Psoas muscle (tissue), 8 donors: ENCODE measurements at places on chromosomes 1 and 21. TPM values are rescaled to one million over a fixed set of nuclear protein-coding genes. Genes with fewer than 3 reads are reported as not detected.

Gene AJAP1
- 0.36 TPM for total RNA-seq

Gene TAS1R1
- total RNA-seq = not detected

Gene FCRL3
- total RNA-seq = 0.44 TPM

DNA sequence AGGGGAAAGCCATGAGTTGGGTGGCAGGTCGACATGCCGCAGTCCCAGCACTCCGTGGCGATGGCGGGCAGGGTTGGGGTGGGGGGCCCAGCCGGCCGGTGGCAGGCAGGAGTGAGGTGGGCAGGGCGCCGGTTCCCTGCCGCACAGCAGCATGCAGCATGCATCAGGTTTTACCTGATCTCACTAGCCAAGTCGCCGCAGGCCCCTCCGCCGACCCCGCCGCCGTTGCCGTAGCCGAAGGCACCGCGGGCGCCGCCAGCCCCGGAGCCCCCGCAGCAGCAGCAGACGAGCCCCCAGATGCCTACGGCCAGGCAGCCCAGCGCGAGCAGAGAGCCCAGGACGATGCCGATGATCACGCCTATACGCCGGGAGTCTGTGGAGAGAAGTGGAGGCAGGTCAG, 6.7 kb downstream of the VSIG8 start:
- no peak overlapping the region for H3K4me3 ChIP-seq
- H3K27ac ChIP-seq = no peak overlapping the region
- H3K4me1 ChIP-seq = peaks cover 9% of the 10 kb centered on the region
- H3K36me3 ChIP-seq = no peaks in the 10 kb centered on the region
- peaks cover 1% of the 10 kb centered on the region for H3K27me3 ChIP-seq

- no peaks in the 10 kb centered on the region for H3K4me1 ChIP-seq
- no peaks in the 10 kb centered on the region for H3K36me3 ChIP-seq
- H3K27ac ChIP-seq = no peak overlapping the region
- DNase-seq = no peak
- no peaks in the 10 kb centered on the region for H3K27me3 ChIP-seq
Observed at GRCh38 chr1:165717918-165718515, 19.7 kb upstream of the ALDH9A1 start.

DNA sequence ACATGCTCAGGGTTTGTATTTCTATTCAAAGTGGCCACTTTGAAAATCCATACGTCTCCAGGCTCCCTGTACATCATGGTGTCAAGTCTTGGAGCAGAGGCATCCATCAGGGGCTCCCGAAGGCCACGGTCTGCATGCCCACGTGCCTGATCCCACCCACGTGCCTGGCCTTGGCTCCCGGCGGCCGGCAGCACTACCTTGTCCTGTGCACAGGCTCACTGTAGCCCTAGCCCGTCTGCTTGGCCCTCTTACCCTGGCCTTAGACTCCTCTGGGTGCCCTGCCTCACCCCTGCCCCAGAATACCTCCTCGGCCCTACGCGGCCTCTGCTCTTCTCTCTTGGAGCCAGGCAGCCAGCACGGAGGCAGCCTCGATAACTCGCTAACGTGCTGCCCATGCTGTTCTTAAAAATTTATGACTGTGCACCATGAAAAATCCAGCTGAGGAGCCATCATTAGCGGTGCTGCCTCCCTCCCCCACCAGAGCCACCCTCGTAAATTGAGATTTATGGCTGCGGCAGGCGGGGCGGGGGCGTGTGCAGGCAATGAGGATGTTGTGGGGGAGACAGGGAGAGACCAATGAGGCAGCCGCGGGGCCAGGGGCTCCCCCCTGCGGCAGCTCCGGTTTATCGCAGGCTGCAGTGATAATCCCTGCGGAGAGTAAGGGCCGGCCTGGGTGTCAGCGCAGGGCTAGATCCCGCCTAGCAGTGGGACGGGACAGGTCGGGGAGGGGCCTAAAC, 24.6 kb downstream of the DMAP1 start:
- H3K27me3 ChIP-seq = no peaks in the 10 kb centered on the region
- H3K27ac ChIP-seq = no peak overlapping the region
- H3K4me1 ChIP-seq = peaks cover 16% of the 10 kb centered on the region
- H3K4me3 ChIP-seq = no peak overlapping the region
- H3K36me3 ChIP-seq = no peaks in the 10 kb centered on the region

- H3K4me3 ChIP-seq = no peak overlapping the region
- no peak for DNase-seq
- H3K27ac ChIP-seq = no peak overlapping the region
Observed at GRCh38 chr1:230561570-230561969, 80.7 kb upstream of the COG2 start.

GRCh38 chr1:155062702-155063411, 683 bp upstream of the EFNA4 start:
- H3K4me3 ChIP-seq = peak overlapping the region; percentile 97
- H3K36me3 ChIP-seq = peaks cover 32% of the 10 kb centered on the region
- H3K4me1 ChIP-seq = peaks cover 19% of the 10 kb centered on the region

GRCh38 chr1:21622466-21623315, 46.5 kb downstream of the RAP1GAP start:
- H3K36me3 ChIP-seq = no peaks in the 10 kb centered on the region
- DNase-seq = no peak
- H3K4me3 ChIP-seq = no peak overlapping the region
- H3K27me3 ChIP-seq = peaks cover 10% of the 10 kb centered on the region

DNA sequence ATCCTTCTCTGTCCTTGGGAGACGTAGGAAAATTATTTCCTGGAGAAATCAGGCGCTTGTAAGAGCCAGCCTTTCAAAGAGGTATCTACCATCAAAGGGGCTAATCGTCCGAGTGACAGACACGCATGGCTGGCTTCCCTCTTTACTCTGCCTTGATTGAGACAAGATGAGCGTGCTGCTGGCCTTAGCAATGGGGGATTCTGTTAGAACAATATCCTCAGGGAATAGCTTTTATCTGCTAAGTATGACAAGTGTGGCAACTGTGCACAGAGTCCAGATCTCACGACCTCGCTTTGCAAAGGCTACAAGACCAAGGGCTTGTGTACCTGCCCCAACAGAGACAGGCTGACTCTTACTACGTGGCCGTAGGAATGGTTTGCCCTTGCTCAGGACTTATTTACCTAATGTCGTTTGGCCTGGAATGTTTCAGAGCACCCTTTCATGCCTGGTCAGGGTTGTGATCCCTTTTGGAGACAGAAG, 417.1 kb downstream of the KIF26B start:
- no peaks in the 10 kb centered on the region for H3K27me3 ChIP-seq
- no peaks in the 10 kb centered on the region for H3K36me3 ChIP-seq
- DNase-seq = no peak
- no peak overlapping the region for H3K4me3 ChIP-seq
- no peaks in the 10 kb centered on the region for H3K4me1 ChIP-seq
- H3K27ac ChIP-seq = no peak overlapping the region

DNA sequence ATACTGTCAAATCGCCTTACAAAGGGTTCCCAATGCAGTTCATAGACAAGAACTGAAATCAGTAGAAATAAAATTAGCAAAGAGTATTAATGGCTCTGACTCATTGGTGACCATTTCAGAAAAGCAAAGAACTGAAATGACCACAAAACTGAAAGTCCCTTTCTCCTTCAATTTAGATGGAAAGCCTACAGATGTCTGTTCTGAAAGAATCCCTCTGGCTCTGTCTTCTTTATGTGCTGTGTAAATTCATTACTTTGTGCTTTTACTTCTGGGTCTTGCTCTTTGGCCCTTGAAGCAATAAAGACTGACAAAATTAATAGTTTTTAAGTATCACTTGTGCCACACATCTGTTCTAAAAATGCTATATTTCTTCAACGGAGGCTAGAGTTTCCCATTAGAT, 62.7 kb upstream of the GPR89A start:
- no peaks in the 10 kb centered on the region for H3K36me3 ChIP-seq
- DNase-seq = no peak
- no peaks in the 10 kb centered on the region for H3K4me1 ChIP-seq
- no peak overlapping the region for H3K4me3 ChIP-seq

GRCh38 chr1:22645931-22646330, 2.5 kb downstream of the C1QC start:
- H3K4me3 ChIP-seq = peak overlapping the region; percentile 30
- no peak overlapping the region for H3K27ac ChIP-seq
- no peaks in the 10 kb centered on the region for H3K4me1 ChIP-seq
- no peaks in the 10 kb centered on the region for H3K36me3 ChIP-seq
- no peak for DNase-seq
- H3K27me3 ChIP-seq = no peaks in the 10 kb centered on the region

DNA sequence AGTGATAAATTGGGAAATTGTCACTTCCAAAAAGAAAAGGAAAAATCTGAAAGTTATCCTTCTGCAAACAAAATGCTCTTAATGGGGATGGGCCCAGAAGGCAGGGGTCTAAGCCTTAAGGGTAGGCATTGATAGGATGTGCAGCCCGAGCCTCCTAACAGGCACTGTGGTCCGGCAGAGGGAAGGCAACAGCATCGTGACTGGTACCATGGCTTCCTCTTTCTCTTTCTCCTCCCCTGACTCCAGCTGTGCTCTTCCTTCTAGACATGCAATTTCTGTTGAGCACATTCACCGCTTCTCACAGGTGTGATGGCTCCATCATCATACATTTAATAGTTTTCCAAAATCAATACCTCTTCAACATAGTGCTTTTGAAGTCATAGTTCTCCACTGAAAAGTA, 91.5 kb downstream of the SELENOF start:
- H3K4me1 ChIP-seq = no peaks in the 10 kb centered on the region
- no peak for DNase-seq
- no peaks in the 10 kb centered on the region for H3K36me3 ChIP-seq
- H3K4me3 ChIP-seq = no peak overlapping the region
- H3K27ac ChIP-seq = no peak overlapping the region
- H3K27me3 ChIP-seq = no peaks in the 10 kb centered on the region
